ENCODE measurements at places on chromosomes 7 and 10.

- no peak for DNase-seq
These were observed 694.1 kb downstream of the ANKRD7 start for GRCh38 chr7:118918556-118918955.

GRCh38 chr7:50595491-50596102 is 30.4 kb upstream of the DDC start:
- DNase-seq, result no peak

DNA sequence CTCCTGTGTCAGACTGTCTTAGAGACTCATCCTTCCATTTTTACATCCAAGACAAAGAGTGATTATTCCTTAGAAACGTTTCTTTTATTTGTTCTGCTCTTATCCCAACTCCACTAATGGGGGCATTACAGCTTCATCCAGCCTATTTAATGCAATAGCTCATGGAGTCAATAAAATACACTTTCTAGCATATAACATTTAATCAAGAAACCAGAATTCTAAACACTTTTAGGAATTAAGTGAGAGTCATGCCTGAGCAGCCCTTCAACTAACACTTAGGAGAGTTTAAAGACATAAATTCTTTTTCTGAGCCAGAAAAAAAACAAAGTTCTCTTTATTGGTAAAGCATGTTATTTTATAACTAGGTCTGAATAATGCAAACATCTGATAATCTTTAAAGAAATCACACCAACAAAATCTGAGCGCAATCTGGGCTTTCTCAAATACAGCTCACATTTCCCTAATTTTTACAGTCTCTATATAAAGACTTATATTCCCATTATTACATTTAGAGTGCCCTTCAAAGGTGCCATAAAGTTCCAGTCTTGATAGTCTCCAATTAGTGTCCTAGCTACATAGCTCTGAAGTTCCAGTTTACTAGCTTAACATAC is 361.7 kb upstream of the HPS1 start:
- DNase-seq, result no peak

- no peak for DNase-seq
These were observed 261.0 kb downstream of the THSD7A start for GRCh38 chr7:11570922-11571550.

- DNase-seq, result no peak
These were observed 85.6 kb downstream of the PLPP4 start for GRCh38 chr10:120542591-120542990.

DNA sequence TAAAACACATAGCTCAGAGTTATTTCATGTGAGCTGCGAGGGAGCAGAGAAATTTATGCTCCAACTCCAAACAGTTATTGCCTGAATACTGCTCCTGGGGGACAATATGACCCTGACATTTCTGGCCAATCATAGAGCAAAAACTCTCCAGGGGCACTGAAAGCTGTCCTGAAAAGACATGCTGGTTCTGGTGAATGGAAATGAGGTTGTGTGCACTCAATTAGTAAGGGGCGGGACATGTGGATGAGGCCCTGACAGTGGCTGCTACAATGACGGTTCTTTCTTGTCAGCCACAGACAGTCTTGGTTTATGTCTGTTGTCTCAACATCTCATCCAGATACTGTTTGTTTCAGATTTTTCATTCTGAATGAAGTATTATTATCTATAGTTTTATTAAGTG is 151.8 kb downstream of the TWIST1 start:
- DNase-seq, result no peak

- no peak for DNase-seq
These were observed 49.6 kb downstream of the LAMB1 start for GRCh38 chr7:107953265-107953923.

DNA sequence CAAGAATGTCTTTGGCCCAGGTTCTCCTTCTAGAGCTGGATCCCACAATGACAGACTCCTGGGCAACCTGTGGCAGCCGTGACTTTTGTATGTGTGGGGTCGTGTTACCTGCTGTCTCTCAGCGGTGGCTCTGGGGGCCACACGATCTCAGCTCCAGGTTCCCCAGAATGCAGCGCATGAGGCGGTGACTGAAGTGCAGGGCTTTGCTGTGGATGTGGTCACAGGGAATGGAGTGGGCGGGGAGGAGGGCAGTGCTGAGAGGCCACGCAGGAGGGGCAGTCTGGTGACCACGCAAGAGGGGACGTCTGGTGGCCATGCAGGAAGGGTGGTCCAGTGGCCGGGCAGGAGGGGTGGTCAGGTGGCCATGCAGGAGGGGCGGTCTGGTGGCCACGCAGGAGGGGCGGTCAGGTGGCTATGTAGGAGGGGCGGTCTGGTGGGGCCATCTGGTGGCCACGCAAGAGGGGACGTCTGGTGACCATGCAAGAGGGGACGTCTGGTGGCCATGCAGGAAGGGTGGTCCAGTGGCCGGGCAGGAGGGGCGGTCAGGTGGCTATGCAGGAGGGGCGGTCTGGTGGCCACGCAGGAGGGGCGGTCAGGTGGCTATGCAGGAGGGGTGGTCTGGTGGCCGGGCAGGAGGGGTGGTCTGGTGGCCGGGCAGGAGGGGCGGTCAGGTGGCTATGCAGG is 112.7 kb downstream of the ACTR3B start:
- no peak for DNase-seq

GRCh38 chr10:114319406-114320248 is 80.6 kb downstream of the VWA2 start:
- DNase-seq, result no peak

DNA sequence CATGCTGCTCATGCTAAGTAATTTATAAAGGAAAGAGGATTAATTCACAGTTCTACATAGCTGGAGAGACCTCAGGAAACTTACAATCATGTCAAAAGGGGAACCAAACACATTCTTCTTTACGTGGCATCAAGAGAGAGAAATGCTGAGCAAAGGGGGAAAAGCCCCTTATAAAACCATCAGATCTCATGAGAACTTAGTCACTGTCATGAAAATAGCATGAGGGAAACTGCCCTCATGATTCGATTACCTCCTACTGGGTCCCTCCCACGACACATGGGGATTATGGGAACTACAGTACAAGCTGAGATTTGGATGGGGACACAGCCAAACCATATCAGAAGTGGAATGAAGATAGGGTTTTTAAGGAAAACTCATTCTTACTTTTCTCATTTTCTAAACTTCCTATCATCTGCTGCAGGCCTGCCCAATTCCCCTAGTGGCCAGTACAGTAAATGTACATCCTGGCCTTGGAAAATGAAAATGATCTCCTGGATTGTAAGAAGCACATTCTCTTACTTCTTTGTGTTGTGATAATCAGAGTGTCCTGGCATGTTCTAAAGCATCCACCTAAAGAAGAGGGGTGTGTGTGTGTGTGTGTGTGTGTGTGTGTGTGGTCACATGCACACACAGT is 421.5 kb downstream of the LRMDA start:
- no peak for DNase-seq

- DNase-seq, result no peak
These were observed 669.4 kb downstream of the NRG3 start for GRCh38 chr10:82544377-82544776.

- no peak for DNase-seq
These were observed 108.3 kb upstream of the FEZF1 start for GRCh38 chr7:122412883-122413282.

DNA sequence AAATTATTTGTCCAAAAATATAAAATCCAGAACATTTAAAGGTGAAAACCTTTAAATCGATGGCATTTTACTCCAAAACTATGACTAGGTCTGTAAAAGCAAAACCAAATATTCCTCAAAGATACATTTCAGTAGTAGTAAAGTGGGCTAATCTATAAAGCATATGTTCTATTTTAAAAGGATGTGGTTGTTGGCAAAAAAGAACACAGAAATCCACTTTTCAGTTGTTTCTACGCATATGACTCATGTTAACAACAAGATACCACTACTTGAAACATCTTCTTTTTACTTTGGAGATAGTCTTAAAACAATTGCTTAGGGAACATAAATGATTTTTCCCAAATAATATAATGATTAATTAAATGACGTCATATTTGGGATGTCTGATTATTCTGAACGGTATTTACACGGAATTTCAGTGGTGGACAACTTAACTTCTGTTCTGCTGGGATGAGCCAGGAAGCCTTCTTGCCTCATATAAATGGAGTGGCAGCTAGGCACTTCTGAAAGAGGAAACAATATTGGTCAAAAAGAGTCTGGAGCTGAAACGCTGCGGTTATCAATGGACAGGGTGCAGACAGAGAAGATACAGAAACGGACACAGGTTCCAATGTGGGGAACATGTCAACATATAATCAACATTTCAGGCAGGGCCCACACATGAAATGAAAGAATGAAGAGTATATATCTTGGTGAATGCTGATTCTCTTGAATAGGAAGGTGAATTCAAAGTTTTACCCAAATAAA is 78.5 kb downstream of the ETV1 start:
- DNase-seq, result no peak
